ENCODE measurements at places on chromosomes 3 and 15.

- no peak for DNase-seq
Observed at GRCh38 chr3:99108508-99108907, 207.0 kb upstream of the DCBLD2 start.

DNA sequence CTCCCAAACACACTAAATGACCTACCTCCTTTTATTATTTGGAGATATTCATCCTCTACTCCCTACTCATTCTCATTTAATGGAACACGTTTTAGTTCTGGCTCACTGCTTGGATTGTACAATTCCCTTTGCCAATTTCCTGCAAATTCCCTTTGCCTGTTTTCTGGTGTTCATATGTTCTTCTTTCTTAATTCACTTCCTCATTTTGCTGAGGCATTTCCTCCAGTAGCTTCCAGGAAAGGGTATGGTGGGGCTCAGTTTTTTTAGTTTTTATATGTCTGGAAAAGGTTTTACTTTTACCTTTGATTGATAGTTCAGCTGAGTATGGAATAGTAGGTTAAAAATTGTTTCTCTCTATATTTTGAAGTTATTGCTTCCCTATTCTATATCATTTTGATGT is 143.6 kb upstream of the GOLIM4 start:
- DNase-seq: no peak

DNA sequence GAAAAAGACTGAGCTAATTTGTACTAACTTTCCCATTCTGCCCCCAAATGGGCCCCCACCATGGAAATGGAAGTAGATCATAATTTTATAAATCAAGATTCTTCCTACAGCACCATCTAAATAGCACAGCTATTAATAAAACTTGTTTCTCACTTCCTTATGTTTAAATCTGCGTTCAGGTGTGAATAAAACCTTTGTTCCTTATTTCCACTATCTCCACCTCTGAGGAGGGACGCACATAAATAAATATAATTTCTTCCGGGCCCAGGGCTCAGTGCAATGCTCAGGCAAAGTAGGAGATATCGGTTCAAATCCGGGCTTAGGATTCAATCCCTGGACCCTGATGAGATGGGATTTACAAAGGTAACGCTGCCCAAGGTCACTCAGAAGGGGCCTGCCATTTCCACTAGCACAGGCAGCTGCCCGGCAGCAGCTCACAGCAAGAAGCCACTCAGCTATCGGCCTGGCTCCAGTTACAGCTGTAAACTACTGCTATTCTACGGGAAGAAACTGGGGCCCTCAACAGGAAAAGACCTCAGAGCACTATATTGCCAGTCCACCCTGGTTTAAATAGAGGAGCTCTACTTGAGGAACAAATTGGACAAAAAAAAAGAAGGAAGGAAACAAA is 52.5 kb downstream of the FOXP1 start:
- DNase-seq: no peak

GRCh38 chr3:178443634-178444033 is 92.6 kb upstream of the KCNMB2 start:
- no peak for DNase-seq

DNA sequence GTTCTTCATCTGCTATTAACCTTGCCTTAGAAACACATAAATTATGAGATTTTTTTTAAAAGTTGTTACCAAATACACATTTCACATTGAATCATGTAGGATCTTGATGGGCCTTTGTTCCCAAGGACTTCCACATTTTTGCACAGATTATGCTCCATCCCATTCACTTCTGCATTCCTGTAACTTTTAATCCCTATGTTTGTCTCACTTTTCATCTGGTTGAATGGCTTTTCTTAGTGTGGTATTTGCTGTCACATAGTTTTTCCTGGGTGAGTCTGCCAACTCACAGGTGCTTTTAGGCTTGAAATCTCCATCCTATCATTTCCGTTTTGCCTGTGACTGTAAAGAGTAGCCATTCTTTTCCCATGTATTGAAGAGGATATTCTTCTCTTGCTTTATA is 297.2 kb upstream of the TPRG1 start:
- DNase-seq: no peak

DNA sequence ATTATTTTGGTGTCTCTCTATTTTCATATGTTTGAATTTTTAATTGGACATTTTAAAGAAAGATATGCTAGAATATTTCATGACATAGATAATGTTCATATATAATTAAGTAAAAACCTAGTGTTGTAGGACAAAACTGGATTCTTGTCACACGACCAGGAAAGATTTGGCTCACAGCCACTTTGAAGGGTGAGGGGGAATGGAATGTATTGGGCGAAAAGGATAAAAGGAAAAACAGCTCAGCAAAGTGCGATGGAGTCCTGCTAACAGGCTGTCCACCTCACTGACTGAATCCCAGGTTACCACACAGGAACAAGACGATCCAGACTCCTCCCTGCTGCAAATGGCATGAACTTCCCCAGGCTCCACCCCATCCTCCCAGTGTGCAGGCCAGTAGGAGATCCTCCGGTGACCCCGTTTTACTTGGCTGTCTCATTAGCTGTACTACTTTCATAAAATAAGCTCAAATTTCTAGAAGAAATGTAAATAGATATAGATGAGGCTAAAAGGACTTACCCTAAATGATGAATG is 186.2 kb downstream of the CD47 start:
- DNase-seq: no peak

GRCh38 chr15:62593681-62594399 is 428.8 kb upstream of the C2CD4B start:
- DNase-seq: no peak

- DNase-seq: no peak
Observed at GRCh38 chr15:64686130-64686735, 89.2 kb downstream of the RBPMS2 start.
